ENCODE measurements at places on chromosomes 3 and 15. TPM values are rescaled to one million over a fixed set of nuclear protein-coding genes. Genes with fewer than 3 reads are reported as not detected.

DNA sequence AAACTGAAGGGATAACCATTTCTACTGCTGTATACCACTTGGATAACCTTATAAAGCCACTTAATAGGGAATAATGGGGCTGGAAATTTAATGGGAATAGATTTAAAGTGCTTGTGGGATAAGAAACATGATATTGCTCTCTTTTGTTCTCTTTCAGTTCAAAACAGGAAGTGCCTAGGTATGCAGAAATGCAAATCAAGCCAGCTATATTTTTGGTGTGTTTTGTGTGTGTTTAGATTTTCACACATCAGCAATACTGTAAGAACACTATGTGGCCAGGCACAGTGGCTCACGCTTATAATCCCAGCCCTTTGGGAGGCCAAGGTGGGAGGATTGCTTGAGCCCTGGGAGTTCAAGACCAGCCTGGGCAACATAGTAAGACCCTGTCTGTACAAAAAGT, 442.3 kb upstream of the TPRG1 start:
- no peaks in the 10 kb centered on the region for H3K4me1 ChIP-seq
- DNase-seq = peak; percentile 49
- no peaks in the 10 kb centered on the region for H3K27me3 ChIP-seq
- no peak overlapping the region for H3K27ac ChIP-seq

DNA sequence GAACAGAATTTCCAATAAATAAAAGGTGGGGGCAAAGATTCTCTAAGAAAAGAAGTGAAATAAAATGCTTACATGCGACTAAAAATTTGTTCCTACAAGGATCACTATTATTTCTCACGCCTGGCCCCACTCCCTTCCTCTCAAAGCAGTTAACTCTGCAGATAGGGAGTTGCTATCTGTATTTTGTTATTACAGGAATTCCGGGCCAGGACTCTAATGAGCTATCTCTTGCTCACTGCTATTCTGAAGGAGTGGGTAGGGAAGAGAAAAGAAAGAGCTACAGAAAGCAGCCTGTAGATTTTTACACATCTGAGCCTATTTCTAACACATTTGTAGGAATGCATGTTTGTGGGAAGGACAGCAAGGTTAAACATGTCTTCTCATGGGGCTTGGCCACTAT, 140.4 kb downstream of the PCCB start:
- no peaks in the 10 kb centered on the region for H3K27me3 ChIP-seq
- no peak for DNase-seq
- H3K4me3 ChIP-seq = no peak overlapping the region
- no peaks in the 10 kb centered on the region for H3K36me3 ChIP-seq

GRCh38 chr3:86990012-86990733, 776 bp downstream of the VGLL3 start:
- peaks cover 62% of the 10 kb centered on the region for H3K4me1 ChIP-seq
- peak; percentile 81 for DNase-seq
- peaks cover 6% of the 10 kb centered on the region for H3K36me3 ChIP-seq
- no peaks in the 10 kb centered on the region for H3K27me3 ChIP-seq
- peak overlapping the region; percentile 94 for H3K4me3 ChIP-seq
- H3K27ac ChIP-seq = peak overlapping the region; percentile 97

GRCh38 chr3:96959901-96960641, 145.7 kb downstream of the EPHA6 start:
- H3K27me3 ChIP-seq = no peaks in the 10 kb centered on the region
- no peak overlapping the region for H3K4me3 ChIP-seq
- no peak for DNase-seq
- H3K4me1 ChIP-seq = no peaks in the 10 kb centered on the region
- H3K27ac ChIP-seq = no peak overlapping the region

GRCh38 chr15:42035435-42035761, 14.6 kb upstream of the PLA2G4E start:
- no peaks in the 10 kb centered on the region for H3K4me1 ChIP-seq
- H3K27ac ChIP-seq = no peak overlapping the region
- DNase-seq = no peak
- no peaks in the 10 kb centered on the region for H3K36me3 ChIP-seq
- H3K4me3 ChIP-seq = no peak overlapping the region
- H3K27me3 ChIP-seq = peaks cover 13% of the 10 kb centered on the region

DNA sequence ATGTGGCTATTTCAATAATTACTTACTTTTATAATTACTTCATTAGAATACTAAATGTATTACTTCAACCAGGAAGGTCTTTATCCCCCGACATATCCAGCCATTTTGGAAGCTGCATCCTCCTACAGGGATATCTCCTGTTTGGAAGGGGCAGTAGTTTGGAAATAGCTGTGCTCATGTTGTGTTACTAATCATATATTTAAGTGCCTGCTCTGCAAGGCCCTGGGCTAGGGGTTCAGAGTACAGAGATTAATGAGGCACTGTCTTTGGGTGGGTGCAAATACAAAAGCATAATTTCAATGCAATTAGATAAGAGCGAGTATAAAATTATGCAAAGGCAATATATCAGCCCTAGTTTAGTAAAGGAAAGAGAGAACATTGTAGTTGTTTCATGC, 146.3 kb upstream of the RARB start:
- H3K27ac ChIP-seq = no peak overlapping the region
- no peaks in the 10 kb centered on the region for H3K27me3 ChIP-seq
- no peak for DNase-seq
- no peak overlapping the region for H3K4me3 ChIP-seq
- no peaks in the 10 kb centered on the region for H3K36me3 ChIP-seq

DNA sequence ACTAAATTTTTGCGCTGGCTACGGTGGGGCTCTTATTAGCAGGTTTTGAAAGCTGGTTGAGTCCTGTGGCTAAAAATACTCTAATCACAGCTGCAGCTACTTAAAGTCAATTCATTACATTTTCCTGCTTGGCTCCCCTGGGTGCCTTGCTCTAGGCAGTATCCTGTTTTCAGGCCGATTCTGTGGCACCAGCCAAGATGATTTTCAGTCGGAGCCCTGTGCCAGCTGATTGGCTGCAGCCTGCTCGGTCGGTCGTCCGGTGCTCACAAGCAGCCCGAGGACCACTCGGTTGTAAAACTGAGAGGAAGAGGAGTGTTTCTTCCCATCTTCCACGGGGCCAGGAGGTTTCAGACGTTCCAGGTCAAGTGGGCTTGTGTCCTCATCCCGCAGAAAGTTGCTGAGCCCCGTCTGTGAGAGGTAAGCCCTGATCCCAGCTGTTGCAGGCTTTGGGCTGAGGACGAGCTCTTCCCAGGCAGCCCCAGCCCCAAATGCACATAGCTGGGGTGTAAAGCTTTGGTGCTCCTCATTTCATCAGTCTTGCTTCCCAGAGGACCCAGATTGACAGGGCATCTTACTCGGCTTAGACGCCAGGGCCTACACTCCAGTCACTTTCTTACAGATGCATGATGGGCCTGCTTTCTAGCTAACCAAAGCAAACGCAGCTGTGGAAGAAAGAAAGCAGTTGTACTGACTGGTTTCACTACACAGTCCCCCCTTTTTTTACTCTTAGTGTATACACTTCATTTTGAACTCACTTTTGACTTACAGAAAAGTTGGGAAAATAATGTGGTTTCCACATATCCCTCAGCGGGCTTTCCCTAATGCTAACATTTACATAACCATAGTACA, 15.9 kb downstream of the LYSMD4 start:
- no peak overlapping the region for H3K27ac ChIP-seq
- H3K4me1 ChIP-seq = peaks cover 12% of the 10 kb centered on the region
- DNase-seq = no peak
- H3K36me3 ChIP-seq = peaks cover 9% of the 10 kb centered on the region
- H3K27me3 ChIP-seq = no peaks in the 10 kb centered on the region

DNA sequence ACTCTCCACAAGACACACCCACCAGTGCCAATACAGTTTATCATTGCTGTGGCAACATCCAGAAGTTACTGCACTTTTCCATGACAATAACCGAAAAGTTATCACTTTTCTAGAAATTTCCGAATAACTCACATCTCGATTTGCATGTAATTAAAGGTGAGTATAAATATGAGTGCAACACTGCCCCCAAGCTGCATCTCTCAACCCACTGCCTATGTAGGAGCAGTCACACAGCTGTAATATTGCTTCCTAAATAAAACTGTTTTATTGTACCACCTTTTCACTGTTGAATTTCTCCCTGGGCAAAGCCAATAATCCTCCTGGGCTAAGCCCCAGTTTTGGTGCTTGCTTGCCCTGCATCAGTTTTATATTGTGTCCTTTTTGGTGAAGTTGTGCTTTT, 601.0 kb upstream of the EPHA6 start:
- no peaks in the 10 kb centered on the region for H3K36me3 ChIP-seq
- peak; percentile 1 for DNase-seq
- no peak overlapping the region for H3K27ac ChIP-seq
- H3K27me3 ChIP-seq = no peaks in the 10 kb centered on the region
- no peaks in the 10 kb centered on the region for H3K4me1 ChIP-seq

DNA sequence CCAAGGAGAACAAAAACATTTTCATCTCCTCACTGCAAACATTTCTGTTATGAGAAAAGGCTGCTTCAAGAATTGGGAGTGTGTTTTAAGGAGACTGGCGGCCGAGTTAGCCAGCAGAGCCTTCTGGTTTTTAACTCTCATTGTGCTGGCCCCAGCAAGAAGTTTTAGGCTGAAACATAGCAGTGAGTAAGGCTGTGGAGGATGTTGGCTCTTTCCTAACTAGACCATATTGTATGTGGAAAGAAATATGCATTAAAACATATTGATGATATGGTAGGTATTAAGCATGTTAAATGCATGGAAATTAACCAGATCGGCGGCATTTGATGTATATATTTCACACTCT, 90.7 kb downstream of the TIGIT start:
- H3K27me3 ChIP-seq = no peaks in the 10 kb centered on the region
- peak overlapping the region; percentile 75 for H3K4me3 ChIP-seq
- H3K36me3 ChIP-seq = peaks cover 12% of the 10 kb centered on the region
- no peak for DNase-seq

DNA sequence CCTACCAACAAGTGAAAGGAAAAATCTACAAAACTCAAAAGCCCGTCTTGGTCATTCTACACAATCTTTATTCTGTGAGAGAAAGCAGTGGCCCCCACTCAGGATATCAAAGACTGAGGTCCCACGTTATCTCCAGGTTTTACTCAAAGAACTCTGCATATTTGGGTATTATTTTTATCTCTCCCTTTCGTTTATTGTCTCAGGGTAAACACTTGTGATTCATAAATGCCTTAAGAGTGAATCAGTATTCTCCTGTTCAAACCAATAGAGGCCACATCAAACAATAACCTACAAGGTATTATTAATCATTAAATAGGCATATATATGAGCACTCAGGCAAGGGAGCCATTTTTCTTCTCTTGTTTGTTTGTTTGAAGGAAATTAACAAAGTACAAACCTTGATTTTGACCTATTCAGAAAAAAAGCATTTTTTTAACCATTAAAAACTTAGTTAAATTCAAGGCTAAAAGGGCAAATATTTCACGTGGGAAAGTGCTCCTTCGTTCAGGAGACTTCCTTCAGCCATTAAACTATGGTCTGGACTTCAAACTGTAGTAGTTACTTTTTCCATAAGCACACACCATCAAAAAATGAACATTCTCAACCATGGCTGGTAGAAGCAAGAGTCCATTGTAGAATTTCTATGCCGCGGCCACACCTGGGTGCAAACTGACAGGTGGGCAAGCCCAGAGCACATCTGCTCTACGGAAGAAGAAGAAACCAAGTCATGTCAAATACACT, 13.9 kb upstream of the HES1 start:
- no peak for DNase-seq
- no peaks in the 10 kb centered on the region for H3K4me1 ChIP-seq
- no peak overlapping the region for H3K4me3 ChIP-seq
- peaks cover 43% of the 10 kb centered on the region for H3K27me3 ChIP-seq
- H3K27ac ChIP-seq = no peak overlapping the region

GRCh38 chr15:50552238-50552637, 5.8 kb upstream of the USP50 start:
- H3K27me3 ChIP-seq = no peaks in the 10 kb centered on the region
- DNase-seq = no peak
- H3K27ac ChIP-seq = no peak overlapping the region
- no peaks in the 10 kb centered on the region for H3K4me1 ChIP-seq

GRCh38 chr3:141407825-141408224, 39.5 kb downstream of the ZBTB38 start:
- no peaks in the 10 kb centered on the region for H3K27me3 ChIP-seq
- H3K4me1 ChIP-seq = peaks cover 96% of the 10 kb centered on the region
- H3K27ac ChIP-seq = peak overlapping the region; percentile 100
- no peak for DNase-seq

GRCh38 chr3:106759731-106760130, 617.5 kb upstream of the CCDC54 start:
- peaks cover 21% of the 10 kb centered on the region for H3K4me1 ChIP-seq
- no peaks in the 10 kb centered on the region for H3K27me3 ChIP-seq
- H3K27ac ChIP-seq = peak overlapping the region; percentile 35
- no peak for DNase-seq
- H3K36me3 ChIP-seq = peaks cover 40% of the 10 kb centered on the region
- H3K4me3 ChIP-seq = no peak overlapping the region

DNA sequence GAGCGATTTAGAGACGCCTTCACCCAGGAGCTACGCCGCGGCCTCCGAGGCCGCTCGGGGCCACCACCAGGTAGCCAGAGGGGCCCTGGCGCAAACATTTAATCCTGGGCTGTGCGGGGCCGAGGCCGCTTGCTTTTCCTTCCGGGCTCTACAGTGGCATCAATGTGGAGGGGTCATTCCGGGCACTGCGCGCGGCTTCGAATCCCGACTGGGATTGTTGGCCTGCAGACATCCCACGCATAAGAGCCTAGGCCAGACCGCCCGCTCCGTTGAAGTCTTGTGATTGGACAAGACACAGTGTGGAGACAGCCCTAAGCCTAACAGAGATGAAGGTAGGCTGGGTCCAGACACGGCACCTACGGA, 568 bp upstream of the NCBP2 start:
- H3K27ac ChIP-seq = peak overlapping the region; percentile 98
- peak overlapping the region; percentile 99 for H3K4me3 ChIP-seq
- peaks cover 19% of the 10 kb centered on the region for H3K36me3 ChIP-seq
- peaks cover 17% of the 10 kb centered on the region for H3K4me1 ChIP-seq

DNA sequence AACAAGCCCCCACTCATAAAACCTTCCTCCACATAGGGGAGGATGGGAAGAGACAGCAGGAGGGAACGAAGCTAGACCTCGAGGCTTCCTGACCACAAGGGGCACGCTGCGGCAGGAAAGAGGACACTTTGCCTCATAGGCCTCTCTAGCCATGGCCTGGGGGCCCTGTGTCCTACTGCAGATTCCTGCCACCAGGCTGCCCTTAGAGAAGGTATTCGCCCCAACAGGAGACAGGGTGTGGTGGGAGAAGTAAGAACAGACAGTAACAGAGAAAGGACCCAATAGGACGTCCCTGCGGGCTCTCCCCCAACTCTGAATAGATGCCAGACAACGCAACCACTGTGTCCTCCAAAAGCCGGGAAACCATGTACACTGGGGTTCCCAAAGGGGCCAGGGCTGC, 36.8 kb downstream of the ADCY5 start:
- DNase-seq = no peak
- no peak overlapping the region for H3K4me3 ChIP-seq
- H3K27me3 ChIP-seq = peaks cover 49% of the 10 kb centered on the region
- H3K27ac ChIP-seq = no peak overlapping the region
- no peaks in the 10 kb centered on the region for H3K36me3 ChIP-seq
- H3K4me1 ChIP-seq = no peaks in the 10 kb centered on the region

- H3K36me3 ChIP-seq = no peaks in the 10 kb centered on the region
- H3K27me3 ChIP-seq = no peaks in the 10 kb centered on the region
- peak overlapping the region; percentile 91 for H3K27ac ChIP-seq
Observed at GRCh38 chr15:63599401-63600000, 2.3 kb downstream of the FBXL22 start.

- no peak overlapping the region for H3K4me3 ChIP-seq
- peak; percentile 86 for DNase-seq
- H3K27me3 ChIP-seq = no peaks in the 10 kb centered on the region
Observed at GRCh38 chr15:68598171-68599152, 19.7 kb downstream of the CORO2B start.

Gene NME9
- not detected for total RNA-seq

Gene HHATL
- total RNA-seq = not detected

Gene ZBTB11
- 23.3 TPM for total RNA-seq

Gene CDCP1
- 7.6 TPM for total RNA-seq

Gene SNTN
- total RNA-seq = not detected

Gene CPEB1
- 29.2 TPM for total RNA-seq

Gene WDR72
- total RNA-seq = not detected

Gene RAD51
- total RNA-seq = 1.8 TPM
